A673 (cell line): ENCODE measurements at places on chromosomes 7 and 10. TPM values are rescaled to one million over a fixed set of nuclear protein-coding genes. Genes with fewer than 3 reads are reported as not detected.

The TMEM178B gene
- total RNA-seq, result 1.1 and 2.8 TPM in 2 replicates

The SLC39A12 gene
- not detected in 2 replicates for total RNA-seq

The PLCE1 gene
- 0.26 and 0.31 TPM in 2 replicates for total RNA-seq

The CPED1 gene
- 0.15 TPM in 1 of 2 replicates, not detected in the other for total RNA-seq

The NHLRC2 gene
- 49.7 and 61.9 TPM in 2 replicates for total RNA-seq

The SDK1 gene
- 14.7 and 17.0 TPM in 2 replicates for total RNA-seq

The C10orf95 gene
- total RNA-seq, result 0.42 TPM in 1 of 2 replicates, not detected in the other

The UCN3 gene
- total RNA-seq, result not detected in 2 replicates

The LRRC4 gene
- 10.6 and 16.1 TPM in 2 replicates for total RNA-seq

The FKBP6 gene
- not detected in 2 replicates for total RNA-seq

The IGF2BP3 gene
- 75.3 and 85.4 TPM in 2 replicates for total RNA-seq

The SERPINE1 gene
- total RNA-seq, result 4.7 and 5.3 TPM in 2 replicates

The AEBP1 gene
- 30.1 and 31.8 TPM in 2 replicates for total RNA-seq

The PNLIP gene
- total RNA-seq, result not detected in 2 replicates

The NFE2L3 gene
- total RNA-seq, result 8.5 and 8.6 TPM in 2 replicates

GRCh38 chr7:143263266-143264195 is at the start of gene GSTK1:
GSTK1 (plus strand) TSS chr7:143263441; CDS start chr7:143263514, 73 bp downstream.
- peak; percentile 77 for DNase-seq

- DNase-seq, result no peak
Measured at GRCh38 chr10:63337455-63338251, 128.1 kb downstream of the JMJD1C start.

- DNase-seq, result no peak
Measured at GRCh38 chr10:122285506-122286444, 14.7 kb downstream of the BTBD16 start.

GRCh38 chr7:12771378-12771877 is 84.0 kb downstream of the ARL4A start:
- peak; percentile 41 for DNase-seq

DNA sequence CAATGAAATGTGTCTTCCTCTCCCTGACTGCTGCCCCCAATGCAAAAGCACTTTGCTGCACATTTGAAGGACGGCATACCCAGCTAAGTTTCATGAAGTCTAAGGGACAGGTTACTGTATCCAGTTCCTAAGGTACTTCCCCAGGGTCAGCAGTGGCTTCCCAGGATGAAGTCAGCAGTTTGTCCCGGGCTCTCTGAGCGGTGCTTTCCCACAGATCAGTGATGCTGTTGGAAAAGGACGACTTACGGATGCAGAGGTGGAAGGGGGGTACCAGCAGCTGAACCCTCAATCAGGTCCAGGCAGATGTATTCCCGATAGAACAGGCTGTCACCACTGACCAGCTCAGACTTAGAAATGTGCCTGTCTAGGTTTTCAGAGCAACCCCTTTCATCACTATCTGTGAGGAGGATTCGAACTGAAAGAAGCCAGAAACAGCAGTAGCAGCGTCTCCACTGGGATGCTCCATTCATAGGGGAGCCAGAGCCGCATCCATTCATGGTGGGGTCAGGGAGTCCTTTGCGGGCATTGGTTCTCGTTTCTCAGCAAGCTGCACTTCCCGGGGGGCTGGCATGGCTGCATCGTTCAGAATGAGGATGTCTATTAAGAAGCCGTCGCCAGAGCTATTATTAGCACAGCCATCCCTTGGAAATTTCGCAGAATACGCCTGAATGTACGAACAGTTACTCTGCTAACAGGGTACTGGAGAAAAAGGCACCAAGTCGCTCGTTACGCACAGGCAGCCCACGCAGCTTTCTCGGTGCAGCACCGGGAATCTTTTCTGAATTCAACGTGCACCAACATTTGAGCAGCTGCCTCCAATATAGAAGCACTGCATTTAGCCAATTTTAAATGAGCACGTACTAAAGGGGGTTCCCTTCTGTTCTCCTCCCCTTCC is 303.7 kb downstream of the PRPF18 start:
- no peak for DNase-seq

DNA sequence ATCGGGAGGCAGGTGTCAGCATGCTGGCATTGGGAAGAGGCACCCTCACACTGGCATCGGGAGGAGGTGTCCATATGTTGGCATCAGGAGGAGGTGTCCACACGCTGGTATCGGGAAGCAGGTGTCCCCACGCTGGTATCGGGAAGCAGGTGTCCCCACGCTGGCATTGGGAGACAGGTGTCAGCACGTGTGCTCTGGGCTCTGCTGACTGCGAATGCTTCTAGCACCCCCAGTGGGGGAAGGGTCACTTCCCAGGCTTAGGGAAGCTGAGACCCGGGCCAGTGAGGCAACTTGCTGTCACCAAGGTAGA is 92.5 kb upstream of the IKZF1 start:
- DNase-seq, result no peak

DNA sequence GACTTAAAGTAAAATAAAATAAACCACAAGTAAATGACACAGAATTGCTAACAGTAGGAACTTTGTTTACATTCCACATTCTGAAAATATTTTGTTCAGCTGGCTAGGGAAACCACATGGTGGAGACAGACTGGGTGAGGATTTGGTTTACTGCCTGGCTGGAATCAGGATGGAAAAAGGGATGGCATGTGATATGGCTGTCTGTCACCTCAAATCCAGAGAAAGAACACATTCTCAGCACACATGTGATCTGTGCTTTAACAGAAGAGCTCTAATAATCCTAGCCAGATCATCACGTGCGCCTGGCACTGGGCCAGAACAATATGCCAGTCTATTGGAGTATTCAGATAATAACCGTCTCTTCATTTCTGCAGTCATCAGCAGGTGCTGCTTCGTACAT is 90.9 kb upstream of the PIP4K2A start:
- no peak for DNase-seq

GRCh38 chr7:47145186-47145725 is 436.7 kb downstream of the TNS3 start:
- no peak for DNase-seq

DNA sequence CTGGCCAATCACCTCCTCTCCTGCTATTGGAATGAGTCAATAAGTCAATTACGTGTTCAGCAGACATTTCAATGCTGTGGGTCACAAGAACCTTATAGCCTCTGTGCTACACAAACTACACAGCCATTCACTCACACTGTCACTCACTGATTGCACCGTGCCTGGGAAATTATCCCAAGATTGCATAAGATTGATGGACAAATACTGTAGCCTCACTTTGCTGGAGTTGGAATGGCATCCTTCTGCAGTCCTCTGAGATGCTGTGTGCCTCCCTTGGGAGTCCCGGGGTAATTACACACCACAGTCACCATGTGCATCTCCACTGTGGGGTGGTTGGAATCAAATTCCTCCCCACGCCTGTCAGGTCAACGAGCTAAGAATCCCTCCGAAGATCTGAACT is 358.7 kb upstream of the MGMT start:
- no peak for DNase-seq

DNA sequence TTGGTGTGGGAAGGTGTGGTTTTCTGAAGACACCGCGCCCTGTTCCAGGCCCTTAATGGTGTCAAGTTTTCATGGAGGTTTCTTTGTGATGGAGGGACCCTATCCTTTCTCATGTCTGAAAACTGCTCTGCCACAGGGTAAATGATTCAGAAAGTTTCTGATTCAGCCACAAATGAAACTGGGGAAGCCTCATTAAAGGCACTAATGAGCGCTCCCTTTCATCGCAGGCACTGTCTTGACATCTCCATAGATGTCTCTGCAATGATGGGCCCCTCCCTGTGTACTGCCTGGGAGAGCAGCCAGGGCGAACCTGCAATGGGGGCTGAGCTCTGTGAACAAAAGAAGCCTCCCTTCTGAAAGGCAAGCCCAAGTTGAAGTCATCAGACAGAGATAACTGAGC is 355.3 kb downstream of the PRPF18 start:
- no peak for DNase-seq

DNA sequence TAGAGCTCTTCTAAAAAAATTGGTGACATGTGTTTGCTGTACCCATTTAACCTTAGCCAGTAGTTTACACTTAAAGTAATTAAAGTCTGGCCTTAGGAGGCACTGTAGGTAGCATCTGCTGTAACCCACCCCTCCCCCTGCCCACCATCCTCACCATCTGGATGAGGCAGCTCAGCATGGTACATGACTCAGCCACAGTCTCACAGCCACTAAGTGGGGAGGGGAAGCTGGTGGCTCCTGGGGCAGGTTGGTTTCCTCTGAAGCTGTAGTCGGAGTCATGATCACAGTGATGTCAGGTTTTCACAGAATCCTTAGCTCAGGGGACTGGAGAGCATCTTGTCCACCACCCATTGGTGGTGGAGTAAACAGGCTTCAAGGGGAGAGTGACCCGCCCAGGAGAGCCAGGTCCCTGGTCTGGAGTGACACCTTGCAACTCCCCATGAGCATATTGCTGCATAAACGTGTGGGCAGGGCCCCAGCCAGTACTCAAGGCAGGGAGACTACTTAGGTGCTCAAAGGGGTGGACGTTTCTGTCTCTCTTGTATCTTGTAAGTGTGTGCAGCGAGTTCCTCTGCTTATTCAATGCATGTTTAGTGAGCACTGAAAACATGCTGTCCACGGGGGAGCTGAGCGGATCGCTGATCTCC is 125.9 kb downstream of the GRK5 start:
- DNase-seq, result peak; percentile 40

DNA sequence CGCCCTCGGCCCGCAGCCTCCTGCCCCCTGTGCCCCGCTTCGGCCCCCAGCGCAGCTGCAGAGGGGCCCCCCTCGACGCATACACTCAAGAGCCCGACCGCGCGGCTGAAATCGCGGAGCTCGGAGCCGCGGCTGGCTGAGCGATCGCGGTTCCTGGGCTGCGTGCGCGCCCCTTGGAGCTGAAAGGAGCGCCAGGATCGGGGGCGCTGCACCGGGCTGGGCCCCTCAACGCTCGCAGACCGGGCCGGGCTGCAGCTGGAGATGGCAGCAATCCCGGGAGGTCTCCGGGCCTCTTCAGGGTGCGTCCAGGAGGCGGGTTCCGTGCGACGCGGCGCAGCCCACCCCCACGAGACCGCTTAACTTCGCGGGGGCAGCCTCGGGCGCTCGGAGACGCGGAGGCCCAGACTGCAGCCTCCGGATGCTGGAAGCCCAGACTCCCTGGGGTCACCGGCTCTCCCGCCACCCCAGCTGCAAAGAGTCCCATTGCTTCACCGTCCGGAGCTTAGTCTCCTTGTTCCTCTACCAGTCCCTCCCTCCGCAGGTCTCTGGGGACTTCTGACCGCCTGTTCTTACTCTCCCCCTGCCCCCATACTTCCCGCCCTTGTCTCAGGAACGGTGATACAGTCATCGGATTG is 73.0 kb upstream of the LRRC4 start:
- DNase-seq, result peak; percentile 49

- no peak for DNase-seq
Measured at GRCh38 chr10:43892062-43892770, 243.5 kb upstream of the ZNF32 start.

DNA sequence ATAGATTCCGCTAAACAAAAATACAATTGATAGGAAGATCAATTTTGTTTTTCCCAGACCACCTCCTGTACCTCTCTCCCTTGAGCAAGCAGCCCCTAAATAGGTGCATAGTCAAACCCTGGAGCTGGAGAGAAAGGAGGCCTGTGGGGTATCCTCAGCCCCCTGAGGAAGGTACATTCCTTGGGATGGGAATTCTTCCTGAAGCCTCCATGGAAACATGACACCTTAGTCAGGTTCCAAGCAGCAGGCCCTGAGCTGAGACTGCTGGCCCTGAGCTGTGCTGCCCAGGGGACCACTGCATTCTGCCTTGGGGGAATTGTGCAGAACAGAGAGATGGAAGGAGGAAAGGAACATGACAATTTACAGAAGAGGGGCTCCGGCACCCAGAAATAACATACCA is 7.4 kb downstream of the HNRNPF start:
- DNase-seq, result no peak

GRCh38 chr10:126638542-126638941 is 32.0 kb downstream of the C10orf90 start:
- no peak for DNase-seq

DNA sequence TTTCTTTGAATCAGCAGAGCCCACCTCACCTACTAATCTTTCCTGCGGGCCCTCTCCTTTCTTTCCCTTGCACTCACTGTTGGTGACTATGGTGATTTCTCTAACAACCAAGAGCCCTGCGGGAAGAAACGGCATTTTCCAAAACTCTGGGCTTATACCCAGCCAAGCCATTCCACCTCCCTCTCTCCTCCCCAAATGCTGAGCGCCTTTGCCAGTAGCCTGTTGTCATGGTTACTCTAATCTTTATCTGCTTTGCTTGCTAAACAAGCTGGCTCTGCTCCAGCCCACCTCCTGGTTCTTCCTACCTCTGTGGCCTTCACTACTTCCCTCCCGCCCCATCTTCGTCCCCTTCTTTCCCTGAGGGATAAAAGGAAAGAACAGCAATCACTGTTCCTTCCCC is 86.7 kb downstream of the DGKI start:
- DNase-seq, result no peak

DNA sequence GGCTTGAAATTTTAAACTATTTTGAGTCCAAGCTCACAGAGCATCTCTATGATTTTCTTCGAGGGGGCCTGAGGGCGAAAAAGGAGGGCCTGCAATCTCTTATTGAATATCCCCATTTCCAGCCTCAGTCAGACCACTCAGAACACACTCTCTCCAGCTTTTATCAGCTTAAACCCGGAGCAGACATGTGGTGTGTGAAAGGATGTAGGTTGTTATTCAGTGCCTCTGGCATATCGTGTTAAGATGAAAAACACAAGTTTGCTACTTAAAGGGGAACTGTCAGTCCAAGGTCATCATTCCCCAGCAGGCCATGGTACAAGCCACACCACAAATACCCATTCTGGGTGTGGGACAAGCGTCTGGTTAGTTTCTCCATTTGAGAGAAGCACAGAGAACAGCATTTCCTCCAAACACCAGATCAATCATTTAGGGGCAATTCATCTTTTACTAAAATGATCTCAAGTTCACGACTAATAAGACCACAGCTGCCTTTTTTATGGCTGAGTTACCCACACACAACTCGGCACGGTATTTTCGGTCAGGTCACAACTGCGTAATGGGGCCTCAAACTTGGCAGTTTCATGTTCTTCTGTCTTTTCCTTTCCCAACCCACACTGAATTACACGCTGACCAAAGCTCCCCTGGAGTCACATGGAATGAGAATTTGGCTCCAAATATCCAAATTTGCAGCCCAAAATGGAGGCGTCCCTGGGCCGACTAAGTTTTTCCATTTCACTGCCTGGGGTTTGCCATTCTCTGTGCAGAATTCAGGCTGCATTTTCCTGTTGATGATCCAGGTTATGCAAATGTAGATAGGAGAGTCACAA is 188.4 kb downstream of the SEM1 start:
- no peak for DNase-seq

DNA sequence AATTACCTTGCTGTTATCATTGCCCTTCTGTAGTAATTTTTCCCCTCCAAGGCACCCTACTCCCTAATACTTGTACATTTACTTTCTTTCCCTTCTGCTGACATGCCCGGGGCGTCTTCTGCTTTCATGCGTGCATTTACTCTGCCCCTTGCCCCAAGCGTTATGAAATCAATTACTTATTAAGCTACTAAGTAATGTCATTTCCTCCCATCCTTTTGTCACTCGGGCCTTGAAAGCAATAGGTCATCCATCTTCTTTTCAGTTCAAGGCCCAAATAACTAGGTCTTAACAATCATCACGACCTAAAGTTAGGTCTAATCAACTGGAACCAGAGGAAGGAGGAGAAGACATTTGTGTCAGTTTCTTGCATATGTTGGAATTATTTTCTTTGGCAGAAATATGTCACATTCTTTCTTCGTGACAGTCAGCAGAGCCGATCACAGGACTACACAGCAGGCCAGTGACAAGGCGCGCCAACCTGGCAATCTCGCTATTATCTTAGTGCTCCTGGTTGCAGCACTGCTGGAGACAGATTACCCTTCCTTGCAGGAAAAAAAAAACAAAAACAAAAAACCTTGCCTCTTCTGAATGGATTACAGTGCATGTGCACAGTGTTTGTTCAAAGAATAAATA is 179.2 kb downstream of the RELN start:
- peak; percentile 3 for DNase-seq

GRCh38 chr10:110556969-110557601 is 10.4 kb upstream of the SMC3 start:
- peak; percentile 83 for DNase-seq
